ENCODE measurements at places on chromosomes 3 and 15. TPM values are rescaled to one million over a fixed set of nuclear protein-coding genes. Genes with fewer than 3 reads are reported as not detected.

ANAPC13 gene
- 28.8 TPM for total RNA-seq

CNTN3 gene
- total RNA-seq = 0.17 TPM

DNA sequence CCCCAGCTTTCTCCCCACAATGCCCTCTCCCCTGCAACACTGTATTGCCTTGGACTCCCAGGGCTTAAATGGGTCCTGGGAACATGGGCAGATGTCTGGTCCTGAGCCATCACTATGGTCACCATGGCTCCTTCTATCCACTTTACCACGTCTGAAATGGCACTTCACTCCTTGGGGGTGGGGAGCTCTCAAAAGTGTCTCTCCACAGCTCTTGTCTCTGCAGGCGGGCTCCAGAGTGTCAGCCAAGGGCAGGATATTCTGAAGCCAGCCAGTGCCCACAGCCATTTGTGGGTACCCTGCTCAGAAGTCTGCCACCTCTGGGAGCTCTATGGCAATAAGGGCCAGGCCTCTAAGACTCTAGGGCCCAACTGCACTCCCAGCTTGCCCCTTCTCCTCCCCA, 163.9 kb downstream of the PPM1L start:
- H3K36me3 ChIP-seq = no peaks in the 10 kb centered on the region
- H3K27me3 ChIP-seq = no peaks in the 10 kb centered on the region
- H3K4me1 ChIP-seq = peaks cover 8% of the 10 kb centered on the region
- DNase-seq = no peak
- no peak overlapping the region for H3K4me3 ChIP-seq

- no peak for DNase-seq
- H3K36me3 ChIP-seq = no peaks in the 10 kb centered on the region
- H3K27ac ChIP-seq = no peak overlapping the region
- H3K4me3 ChIP-seq = no peak overlapping the region
Observed at GRCh38 chr15:84151205-84151931, 84.2 kb upstream of the GOLGA6L4 start.

DNA sequence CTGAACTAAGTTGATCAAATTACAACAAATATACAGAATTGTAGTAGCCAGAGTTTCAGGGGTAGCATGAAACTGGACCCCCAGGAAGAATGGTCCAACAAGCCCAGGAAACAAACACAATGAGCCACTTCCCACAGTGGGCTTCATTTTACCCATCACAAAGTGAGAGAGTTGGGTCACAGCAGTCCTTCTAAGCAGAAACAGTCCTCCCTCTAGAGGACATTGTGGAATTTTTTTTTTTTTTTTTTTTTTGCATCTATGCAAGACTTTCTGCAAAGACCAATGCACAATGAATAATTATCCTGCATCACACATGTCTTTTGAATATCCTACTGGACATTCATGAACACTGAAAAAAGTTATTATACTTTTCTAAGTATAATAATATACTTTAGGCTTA, 73.8 kb upstream of the ATP13A5 start:
- H3K36me3 ChIP-seq = no peaks in the 10 kb centered on the region
- no peak overlapping the region for H3K4me3 ChIP-seq
- H3K27ac ChIP-seq = peak overlapping the region; percentile 2
